Stimulated activated CD8-positive, alpha-beta memory T cell treated with anti-CD3 and anti-CD28 coated beads, Interleukin-4, amount 100 ng/mL, for 1 hour (primary cell): ENCODE measurements at places on chromosomes 4 and X.

DNA sequence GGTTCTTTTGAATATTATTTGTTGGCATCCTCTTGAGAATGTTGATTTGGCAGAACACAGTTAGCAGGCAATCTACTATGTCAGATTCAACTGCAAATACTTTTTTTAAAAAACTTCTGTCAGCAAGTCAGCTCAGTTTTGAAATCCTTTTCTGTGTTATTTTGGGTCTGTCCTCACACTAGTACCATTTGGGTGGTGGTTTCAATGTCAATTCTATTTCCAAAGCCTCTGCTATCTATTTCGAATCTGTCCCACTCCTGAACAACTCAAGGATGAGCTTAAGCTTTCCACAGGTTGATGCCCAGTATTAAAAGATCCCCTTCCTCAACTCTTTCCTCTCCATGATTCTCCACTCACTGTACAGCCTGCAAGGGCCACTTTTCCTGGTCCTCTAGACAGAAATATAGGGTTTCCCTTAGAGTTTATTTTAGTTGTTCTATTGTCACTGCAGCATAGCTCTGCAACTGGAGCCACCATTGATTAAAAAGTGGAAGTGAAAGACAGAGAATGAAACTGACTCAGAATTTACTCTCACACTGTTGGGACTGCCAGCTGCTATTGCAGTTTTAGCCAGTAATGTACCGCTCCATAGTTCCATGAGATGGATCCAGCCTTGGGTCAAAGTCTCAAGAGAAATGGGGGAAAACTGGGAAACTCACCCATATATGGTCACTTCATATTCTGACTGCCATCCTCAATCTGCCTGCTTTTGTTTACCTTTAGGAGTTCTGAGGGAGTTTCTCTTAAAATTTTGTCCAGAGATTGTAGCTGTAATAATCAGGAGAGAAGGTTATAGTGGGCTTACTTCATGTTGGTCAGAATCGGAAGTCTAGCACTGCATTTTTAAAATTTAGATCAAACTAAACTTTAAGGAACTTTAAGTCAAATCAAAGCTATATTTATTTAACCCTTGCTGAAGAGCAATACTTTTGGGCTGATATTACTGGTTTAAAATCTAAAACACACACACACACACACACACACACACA, 14.6 kb downstream of the HDX start:
- DNase-seq: no peak

DNA sequence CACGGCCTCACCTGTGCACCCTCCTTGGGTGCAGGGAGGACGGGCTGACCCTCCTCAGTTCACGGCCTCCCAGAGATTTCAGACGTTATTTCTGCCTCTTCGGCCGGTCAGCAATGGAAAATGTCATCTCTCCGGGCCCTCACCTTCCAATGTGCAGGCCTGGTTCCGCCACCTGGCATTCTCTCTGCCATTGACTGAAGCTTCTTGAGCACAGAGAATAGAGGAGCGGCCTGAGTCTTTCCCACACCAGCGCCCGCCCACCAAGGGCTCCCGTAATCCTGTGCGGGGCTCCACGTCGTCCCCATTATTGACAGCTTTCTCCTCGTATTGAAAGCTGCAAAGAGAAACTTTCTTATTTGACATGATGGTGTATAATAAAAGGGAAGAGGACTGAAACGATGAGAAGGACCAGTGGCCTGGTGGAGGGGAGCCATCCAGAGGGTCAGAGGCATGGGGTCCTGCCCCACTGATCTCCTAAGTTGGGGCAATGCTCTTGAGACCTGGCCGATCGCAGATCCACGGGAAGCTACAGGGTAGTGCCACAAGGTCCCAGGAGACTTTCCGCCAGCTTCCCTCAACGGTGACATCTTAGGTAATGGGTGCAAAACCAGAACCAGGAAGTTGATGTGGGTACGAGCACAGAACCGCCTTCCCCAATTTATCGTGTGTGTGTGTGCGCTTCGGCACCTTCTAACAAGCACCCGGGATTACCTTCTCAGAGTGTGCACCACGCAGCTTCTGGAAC, 20.6 kb downstream of the HTRA3 start:
- no peak for DNase-seq

DNA sequence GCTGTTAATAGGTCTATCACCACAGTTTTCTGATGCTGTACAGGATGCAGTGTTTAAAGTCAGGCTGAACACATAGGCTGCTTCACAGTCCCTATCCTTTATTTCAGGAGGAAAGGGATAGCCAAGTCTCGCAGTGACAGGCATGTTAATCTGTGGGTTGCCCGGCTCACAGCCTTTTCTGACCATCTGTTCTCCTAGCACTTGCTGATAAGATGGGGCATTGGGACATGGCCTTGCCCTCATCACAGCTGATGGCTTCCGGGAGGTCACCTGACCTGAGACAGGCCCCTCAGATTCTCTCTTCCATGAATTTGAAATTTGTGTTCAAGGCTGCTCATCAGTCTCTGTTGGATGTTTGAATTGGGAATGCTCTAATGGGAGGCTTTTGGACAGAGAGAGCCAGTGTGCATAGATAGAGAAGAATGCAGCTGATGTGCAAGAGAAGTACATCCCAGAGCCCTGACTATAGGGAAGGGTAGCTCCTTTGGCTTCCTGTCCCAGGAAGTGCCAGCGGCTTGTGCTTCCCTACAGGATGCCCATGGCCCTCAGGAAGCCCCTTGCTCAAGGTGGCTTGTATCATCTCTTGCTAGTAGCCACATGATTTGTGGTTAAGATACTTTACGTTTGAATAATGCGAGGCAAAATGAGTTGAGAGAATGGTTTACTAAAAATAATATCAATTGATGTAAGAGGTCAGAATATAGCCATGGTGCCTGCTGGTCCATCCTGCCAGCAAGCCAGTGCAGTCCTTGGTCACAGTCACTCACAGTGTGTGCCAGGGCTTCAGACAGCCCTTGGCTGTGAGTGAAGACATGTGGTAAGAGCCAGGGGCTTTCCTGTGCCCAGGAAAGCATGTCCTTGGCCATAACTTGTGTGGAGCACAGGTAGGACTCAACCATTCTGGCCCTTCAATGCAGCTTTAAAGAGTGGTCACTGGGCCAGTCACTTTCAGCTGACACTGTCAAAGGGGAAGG, 88.6 kb downstream of the TSPAN7 start:
- DNase-seq: no peak

GRCh38 chrX:71225009-71225408, 2.0 kb downstream of the GJB1 start:
- no peak for DNase-seq

GRCh38 chr4:41408859-41409593, 128.9 kb upstream of the LIMCH1 start:
- no peak for DNase-seq

DNA sequence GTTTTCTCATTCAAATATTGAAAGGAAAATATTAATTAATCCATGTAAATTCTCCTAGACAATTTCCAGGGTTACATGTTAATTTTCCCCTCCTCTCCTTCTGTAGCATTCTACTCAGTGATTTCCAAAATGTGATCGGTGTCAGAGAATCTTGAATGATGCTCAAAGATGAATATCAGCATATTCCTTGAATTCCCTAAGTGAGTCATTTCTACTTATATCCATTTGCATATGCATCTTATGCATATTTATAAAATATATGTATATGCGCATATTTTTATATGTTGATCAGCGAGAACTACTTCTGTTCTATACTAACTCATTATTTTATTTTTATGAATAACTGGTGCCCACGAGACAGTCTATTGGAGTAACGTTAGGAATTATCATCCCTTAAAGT, 33.9 kb upstream of the GALNTL6 start:
- DNase-seq: no peak

GRCh38 chr4:150096625-150097024, 18.4 kb downstream of the DCLK2 start:
- DNase-seq: no peak

DNA sequence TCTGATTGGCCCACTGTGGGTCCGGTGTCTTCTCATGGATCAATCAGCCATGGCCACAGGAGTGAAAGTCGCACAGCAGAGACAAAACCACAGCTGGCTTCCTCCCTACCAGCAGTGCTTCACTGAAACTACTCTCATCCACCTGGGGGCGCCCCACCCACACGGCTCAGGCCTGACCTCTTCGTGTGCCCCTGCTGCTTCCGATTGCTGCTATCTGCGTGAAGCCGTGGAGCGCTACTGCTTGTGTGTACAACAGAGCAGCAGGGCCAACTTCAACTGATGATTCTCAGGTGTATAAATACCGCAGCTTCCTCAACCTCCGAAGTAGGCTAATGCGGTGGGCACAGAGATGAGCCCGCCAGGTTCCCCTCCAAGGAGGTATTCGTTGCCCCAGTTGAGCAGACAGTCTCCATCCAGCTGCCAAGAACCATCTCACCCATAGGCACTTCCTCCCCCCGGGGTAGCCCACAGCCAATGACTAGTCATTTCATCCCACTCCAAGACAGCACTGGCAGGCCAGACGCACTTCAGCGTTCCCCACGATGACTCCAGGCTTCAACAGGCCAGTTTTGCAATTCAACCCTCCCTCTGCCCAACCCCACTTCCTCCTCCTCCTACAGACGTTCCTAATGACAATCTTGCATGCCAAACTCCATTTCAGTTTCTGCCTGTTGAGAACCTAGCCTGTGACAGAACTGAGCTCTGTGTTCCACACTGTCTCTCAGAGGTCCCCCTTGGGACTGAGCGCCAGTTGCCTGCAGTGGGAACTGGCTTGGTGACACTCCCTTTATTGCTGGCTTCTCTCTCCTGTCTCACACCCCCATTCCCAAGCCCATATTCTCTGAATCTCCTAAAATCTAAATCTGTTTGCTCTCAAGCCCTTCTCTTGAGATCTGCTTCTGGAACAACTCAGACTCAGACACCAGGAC, 41.3 kb upstream of the ATP6AP2 start:
- DNase-seq: peak; percentile 44

DNA sequence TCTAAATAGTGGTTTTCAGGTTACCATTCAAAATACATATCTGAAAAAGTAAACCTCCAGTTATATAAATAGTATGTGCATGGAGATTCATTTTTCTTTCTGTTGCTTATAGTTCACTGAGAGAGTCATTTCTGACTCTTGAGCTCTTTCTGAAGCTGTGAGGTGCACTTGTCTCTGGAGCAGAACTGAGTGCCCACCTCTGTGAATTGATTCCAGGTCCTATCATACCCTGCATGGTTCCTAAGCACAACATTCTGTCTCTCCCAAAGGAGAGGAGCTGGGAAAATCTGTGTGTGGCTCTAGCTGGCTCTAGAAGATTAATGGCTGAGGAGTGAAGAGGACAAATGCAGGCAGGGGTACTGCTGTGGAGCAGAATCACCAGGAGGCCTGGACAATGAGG, 161.6 kb upstream of the HCCS start:
- no peak for DNase-seq

GRCh38 chr4:150976478-150977118, 38.5 kb downstream of the LRBA start:
- DNase-seq: no peak

- DNase-seq: no peak
Observed at GRCh38 chr4:182337366-182337765, 94.2 kb downstream of the TENM3 start.

GRCh38 chr4:123750044-123750443, 353.4 kb downstream of the SPRY1 start:
- DNase-seq: no peak

- no peak for DNase-seq
Observed at GRCh38 chr4:26589705-26590104, 5.8 kb downstream of the TBC1D19 start.

GRCh38 chrX:43716696-43717095, 60.6 kb downstream of the MAOA start:
- DNase-seq: no peak
